ENCODE measurements at places on chromosomes 2 and 18.

- peak; percentile 94 for DNase-seq
Observed at GRCh38 chr2:105744091-105744908, 412 bp upstream of the NCK2 start.

DNA sequence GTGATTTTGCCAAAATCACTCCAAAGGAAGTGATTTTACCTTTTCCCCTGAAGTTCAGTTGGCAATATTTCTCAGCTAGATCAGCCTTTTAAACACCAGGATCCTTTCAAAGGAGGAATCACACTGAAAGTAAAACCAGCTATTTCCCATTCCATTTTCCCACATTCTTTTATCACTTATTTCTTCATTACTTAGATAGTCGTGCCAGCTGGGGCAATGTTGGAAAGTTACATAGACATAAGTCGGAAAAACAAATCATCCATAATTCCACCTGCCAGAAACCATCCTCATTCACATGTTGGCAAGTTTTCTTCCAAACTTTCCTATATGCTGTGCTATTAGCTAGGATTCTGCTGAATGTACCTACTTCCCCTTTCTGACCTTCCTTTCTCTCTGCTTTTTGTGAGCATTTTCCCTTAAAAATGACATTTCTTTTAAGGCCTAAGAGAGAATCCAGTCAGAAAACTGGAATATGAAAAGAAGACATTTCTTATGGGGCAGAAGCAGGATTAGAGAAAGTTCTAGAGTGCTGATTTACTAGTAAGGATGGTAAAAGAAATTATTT, 170.0 kb upstream of the STK17B start:
- no peak for DNase-seq

DNA sequence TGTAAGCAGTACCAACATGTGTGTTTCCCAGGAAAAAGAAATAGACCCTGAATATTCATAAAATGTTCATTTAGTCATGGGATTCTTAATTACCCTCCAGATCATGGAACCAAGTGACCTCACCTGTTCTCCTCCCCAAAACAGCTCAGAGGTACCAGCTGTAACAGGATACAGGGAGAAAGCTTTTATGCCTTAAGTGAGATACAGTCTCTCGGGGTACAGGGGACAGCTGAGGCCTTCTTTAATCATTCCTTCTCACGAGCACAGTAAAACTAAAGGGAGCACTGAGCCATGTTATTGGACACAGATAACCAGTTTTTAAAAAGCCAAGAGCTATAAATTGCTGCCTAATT, 16.6 kb downstream of the EPHA4 start:
- DNase-seq = no peak

GRCh38 chr18:8121101-8121500, 488.1 kb upstream of the RAB12 start:
- no peak for DNase-seq

GRCh38 chr2:11398750-11399437, 54.5 kb upstream of the ROCK2 start:
- no peak for DNase-seq
